ENCODE measurements at places on chromosomes 6 and 20.

DNA sequence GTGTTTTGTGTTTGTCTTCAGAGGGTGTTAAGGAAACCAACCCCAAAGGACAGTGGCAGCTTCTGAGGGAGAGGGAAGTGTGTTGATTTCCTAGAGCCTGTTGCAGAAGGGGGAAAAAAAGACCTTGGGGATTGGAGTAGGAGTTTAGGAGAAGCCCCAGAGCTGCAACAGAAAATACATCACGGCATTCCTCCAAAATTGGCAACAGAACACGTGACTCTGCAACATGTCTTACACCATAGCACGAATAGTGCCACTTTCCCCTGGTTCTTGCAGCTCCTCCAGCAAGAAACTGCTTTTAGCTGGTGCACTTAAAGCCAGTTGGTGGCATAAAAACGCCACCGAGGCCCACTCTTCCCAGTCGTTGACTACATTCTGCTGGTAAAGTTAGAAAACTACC lies 473.0 kb downstream of the CD83 start:
- no peak for DNase-seq

DNA sequence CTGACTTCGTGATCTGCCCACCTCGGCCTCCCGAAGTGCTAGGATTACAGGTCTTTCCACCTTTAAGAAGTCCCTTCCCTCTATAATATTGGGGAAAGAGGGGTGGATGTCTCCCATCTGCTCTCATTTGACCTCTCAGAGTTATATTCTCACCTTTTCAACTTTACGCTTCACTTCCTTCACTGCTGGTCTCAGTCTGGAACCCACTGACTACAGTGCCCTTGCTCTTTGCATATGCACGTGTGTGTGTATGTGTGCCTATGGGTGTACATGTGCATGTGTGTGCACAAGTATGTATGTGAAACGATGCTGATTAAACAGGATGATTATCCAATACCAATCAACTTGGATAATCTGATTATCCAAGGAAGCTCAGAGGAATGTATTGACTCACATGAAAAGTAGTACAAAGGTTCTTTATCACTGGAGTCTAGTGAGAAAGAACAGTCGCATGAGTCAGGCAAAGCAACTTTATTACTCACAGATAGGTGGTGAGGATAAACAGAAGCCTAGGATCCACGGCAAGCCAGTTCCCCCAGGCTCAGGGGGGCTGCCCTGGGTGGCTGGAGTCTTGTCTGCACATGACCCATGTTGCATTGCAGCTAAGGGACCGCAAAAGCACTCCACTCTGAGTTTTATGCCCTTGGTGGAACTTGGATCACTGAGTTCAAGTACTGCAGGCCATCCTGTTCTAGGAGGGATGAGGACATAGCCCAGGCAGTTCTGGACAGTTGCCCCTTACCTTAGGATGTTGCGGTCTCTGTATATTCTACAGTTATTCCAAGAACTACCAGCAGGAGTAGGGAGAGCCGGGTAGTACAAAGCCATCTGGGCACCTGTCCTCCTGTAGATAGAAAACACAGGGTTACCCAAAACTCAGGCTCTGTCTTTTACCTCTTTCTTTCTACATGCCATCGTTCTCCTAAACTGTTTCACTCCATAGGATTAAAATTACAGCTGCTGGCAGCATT lies 50.9 kb downstream of the SNRNP48 start:
- no peak for DNase-seq

- DNase-seq, result no peak
Measured at GRCh38 chr6:27478141-27478705, 5.3 kb upstream of the ZNF184 start.

- DNase-seq, result no peak
Measured at GRCh38 chr6:137964876-137965275, 97.8 kb downstream of the TNFAIP3 start.

GRCh38 chr20:50515471-50516106 lies 5.4 kb downstream of the PTPN1 start:
- DNase-seq, result no peak

Data from T-helper 17 cell (primary cell).